ENCODE measurements at places on chromosomes 2 and 18.

DNA sequence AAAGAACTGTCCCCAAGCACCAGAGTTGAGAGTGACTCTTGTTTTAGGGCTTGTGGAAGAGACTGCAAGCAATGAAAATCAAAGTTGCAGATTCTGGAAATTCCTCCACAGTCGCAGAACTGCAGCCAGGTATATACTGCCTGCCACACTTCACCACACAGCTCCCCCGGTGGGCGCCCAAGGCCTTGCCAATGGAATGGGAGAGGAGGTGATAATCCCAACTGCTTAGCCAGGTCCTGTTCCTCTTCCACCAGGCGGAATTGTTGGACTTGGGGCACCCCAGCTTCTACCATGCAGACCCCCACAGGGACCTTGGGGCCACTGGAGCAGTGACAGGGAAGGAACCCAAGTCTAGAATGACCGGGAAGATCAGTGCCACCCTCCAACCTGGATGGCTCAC is 4.8 kb upstream of the PDIA6 start:
- no peak for DNase-seq

DNA sequence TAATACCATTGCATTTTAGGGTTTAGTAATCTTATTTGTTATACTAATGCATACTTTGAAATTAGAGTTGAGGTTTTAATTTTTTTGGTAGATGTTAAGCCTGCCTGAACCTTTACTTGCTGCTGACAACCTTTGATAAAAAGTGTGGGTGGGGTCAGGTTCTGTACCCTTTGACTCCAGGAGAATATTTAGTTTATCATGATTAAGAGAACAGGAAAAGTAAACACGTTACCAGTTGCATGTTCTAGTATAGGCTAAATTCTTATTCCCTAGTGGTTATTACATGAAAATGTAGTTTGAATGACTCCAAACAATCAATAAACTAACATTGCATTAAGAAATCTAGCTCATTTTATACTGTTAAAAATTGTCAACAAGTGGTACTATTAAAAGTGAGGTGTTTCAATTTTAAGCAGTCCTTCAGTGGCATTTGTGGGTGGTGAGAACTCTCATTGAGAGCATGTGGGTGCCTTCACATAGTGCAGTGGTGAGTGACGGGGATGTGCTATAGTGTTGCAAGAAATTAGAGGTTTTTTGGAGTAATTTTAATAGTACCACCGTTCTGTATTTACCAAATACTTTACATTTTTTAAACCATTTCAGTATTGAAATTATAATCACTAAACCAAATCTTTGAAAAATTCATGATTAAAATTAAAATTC is 29.9 kb downstream of the PHLPP1 start:
- no peak for DNase-seq

GRCh38 chr2:53075760-53076159 is 691.8 kb upstream of the CHAC2 start:
- no peak for DNase-seq

GRCh38 chr18:60935041-60935910 is 398.0 kb upstream of the CDH20 start:
- DNase-seq, result no peak

DNA sequence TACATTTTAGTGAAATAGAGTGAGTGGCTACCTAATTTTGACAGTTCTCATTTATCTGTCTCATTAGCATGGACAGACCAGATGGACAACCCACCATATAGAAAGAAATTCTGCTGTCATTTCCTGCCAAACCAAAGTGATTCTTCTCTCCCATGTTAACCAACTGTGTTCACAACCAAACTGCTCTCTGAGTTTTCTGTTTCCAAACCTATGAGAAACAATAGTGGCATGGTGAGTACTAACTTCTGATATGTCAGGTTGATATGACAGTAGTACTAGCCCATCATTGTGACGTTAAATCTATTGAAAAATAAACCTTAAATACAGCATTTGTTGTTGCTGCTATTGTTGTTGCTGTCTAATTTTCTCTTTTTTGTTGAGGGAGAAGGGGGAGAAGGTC is 72.7 kb downstream of the IKZF2 start:
- DNase-seq, result no peak

- DNase-seq, result no peak
Observed at GRCh38 chr18:44096016-44096415, 584.7 kb upstream of the SETBP1 start.

GRCh38 chr2:30323499-30323898 is 92.2 kb downstream of the LBH start:
- no peak for DNase-seq

DNA sequence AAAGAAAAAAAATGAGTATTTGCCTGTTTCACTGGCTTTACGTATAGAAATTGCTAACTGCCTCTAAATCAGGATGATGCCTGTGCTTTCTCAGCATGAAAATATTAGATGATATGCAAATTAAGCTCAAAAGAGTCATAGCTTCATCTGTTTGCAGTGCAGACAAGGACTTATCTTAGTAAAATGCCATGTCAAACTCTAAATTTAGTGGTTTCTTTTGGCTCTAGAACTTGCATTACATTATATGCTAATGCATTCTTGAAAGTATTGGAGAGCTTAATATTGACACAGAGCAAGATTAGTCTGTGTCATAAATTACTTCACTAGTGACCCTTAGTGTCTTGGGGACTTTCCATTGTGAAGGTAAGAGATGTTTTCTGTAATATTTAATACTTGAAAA is 1109.1 kb upstream of the NRXN1 start:
- no peak for DNase-seq

DNA sequence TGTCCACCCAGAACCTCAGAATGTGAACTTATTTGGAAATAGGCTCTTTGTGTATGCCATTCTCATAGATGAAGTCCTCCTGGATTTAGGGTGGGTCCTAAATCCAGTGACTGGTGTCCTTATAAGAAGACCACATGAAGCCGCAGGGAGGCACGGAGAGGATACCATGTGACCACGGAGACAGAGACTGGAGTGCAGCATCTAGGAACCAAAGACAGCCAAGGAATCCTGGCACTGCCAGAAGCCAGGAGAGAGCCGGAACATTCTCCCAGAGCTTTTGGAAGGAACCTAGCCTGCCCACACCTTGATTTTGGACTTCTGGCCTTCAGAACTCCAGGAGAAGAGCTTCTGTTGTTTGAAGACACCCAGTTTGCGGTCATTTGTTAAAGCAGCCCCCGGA is 49.7 kb downstream of the ARL4C start:
- DNase-seq, result no peak

DNA sequence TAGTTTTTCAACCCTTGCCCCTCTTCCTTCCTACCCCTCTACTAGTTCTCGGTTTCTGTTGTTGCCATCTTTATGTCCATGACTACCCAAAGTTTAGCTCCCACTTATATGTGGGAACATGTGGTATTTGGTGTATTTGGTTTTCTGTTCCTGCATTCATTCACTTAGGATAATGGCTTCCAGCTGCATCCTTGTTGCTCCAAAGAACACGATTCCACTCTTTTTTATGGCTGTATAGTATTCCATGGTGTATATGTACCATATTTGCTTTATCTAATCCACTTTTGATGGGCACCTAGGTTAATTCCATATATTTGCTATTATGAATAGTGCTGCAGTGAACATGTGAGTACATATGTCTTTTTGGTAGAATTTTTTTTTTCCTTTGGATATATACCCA is 20.6 kb upstream of the DSC1 start:
- DNase-seq, result no peak

- no peak for DNase-seq
Observed at GRCh38 chr2:199589306-199589705, 131.6 kb upstream of the SATB2 start.

DNA sequence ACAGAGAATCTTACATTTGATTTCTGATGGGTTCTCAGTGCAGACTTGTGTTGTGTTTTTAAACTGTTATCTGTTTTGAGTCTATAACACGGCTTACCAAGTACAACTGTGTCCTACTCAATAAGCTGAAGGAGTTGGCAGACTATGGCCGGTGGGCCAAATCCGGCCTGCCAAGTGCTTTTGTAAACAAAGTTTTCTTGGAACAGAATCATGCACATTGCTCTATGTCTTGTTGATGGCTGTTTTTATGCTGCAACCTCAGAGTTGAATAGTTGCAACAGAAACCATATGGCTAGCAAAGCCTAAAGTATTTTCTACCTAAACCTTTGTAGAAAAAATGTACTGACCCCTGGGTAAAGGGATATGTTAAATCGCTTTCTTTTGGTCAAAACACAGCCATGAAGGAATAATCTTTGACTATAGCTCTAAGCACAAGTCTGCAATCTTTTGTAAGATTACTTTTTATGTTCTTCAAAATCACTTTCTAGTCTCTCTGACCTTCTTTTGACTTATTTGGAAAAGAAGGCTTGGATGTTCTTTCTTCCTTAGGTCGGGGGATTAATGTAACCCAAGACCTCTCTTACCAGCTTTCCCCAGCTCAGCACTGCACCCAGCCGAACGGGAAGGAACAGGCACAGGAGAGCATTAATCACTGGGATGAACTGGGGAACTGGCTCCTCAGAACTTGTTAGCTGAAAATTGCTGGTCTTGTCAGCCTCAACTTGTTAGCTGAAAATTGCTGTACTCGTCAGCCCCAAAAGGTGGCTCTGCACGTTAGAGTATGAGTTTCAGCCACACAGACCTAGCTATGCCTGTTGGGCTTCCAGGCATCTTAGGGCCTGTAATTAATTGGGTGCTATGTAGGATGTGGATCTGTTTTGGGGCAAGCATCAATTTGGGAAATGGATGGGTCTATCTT is 75.4 kb downstream of the CD8B2 start:
- DNase-seq, result no peak

DNA sequence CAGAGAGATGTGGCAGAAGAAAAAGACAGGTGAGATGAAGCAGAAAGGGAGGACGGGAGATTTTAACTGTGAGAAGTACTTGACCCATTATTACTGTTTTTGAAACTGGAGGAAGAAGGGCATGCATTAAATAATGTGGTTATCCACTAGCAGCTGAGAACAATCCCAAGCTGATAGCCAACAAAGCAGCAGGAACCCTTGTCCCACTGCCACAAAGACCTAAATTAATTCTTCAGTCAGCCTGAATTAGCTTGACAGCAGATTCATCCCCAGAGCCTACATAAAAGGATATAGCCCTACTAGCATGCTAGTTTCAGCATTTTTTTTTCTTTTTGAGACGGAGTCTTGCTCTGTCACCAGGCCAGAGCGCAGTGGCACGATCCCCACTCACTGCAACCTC is 19.5 kb upstream of the REG3A start:
- no peak for DNase-seq

- DNase-seq, result no peak
Observed at GRCh38 chr2:120842456-120843439, 107.1 kb downstream of the GLI2 start.

GRCh38 chr2:14677039-14677438 is 44.5 kb downstream of the LRATD1 start:
- DNase-seq, result no peak

GRCh38 chr2:137952586-137953129 is 11.6 kb upstream of the HNMT start:
- DNase-seq, result no peak

GRCh38 chr2:15160201-15160991 is 400.7 kb downstream of the NBAS start:
- no peak for DNase-seq

- DNase-seq, result no peak
Observed at GRCh38 chr18:46070815-46071652, 1.0 kb downstream of the PSTPIP2 start.

DNA sequence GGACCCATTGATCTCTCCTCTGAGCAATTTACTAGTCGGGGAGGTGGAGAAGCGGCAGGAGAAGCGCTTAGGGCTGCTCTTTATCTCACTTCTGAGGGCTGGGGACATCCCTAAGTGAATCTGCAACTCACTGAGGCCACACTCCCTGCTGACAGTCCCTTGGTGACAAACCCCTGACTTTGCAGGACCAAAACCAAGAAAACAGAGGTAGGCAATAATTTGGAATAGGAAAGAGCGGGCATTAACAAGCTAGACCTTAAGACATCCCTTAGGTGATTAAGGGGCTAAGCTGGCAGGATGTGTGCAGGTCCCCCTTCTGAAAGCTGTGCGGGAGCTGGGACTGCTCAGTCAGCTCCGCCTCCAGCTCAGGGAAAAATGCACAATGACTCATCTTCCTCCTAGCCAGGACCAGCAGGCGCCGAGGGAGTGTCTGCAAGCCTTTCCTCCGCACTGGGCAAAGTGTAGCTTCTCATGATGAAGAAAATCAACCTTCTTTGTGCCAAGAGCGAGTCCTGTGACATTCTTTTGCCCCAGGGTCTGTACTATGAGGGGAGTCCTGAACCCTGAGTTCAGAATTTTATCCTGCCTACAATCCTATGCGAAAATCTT is 63.3 kb downstream of the BOD1L2 start:
- DNase-seq, result no peak

DNA sequence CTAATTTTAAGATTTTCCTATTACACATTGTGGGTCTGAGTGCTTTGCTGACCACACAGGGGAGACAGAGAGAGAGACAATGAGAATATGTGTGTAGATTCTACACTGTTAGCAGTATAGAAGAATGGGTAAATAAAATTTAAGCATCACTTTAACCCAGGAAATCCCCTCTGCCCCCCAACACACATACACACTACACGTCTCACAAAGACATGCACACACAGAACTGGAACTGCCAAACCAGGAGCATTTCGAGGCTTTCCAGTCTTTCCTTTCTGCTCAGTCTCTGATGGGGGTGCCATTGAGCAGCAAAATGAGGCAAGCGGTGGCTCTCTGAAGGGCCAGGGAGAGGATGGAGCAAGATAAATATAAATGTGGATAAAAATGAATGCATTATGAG is 2.5 kb downstream of the MERTK start:
- no peak for DNase-seq

- DNase-seq, result no peak
Observed at GRCh38 chr2:66547118-66547517, 112.2 kb downstream of the MEIS1 start.

- DNase-seq, result peak; percentile 60
Observed at GRCh38 chr2:86221066-86221684, 21.9 kb downstream of the MRPL35 start.

DNA sequence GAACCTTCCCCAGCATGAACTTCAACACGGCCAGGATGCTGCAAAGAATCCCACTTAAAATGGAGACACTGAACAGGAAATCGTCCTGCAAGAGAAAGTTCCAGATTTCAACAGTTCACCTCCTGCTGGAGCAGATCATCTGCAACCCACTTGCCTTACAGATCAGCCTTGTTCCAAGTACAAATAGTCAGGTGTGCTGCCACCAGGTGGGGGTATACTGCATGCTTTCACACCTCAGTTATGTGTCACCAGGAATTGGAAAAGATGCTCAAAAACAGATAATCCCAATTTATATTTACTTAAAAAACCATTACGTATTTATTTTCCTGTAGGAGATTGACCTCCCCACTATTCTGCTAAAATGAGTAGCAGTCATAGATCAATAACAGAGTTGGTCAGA is 212.3 kb downstream of the MGAT5 start:
- no peak for DNase-seq

DNA sequence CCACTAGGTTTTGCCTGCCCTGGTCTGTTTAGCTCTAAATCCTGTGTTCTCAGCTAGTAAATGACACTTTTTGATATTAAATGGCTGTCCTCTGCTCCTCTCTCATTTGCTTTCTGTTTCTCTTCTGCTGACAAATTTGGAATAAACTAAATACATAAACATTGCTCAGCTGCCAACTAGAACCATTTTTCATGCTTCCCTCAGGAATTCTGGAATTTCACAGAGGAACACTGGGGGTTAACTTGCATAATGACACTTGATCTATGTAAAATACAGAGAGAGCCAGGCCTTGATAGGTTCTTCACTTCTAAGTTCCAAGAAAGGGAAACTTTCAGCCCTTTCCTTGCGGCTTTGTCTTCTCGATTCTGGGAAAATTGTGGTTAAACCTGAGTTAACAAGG is 450.6 kb upstream of the ST6GAL2 start:
- DNase-seq, result no peak

GRCh38 chr2:102256276-102256675 is 55.1 kb upstream of the IL1RL1 start:
- no peak for DNase-seq

GRCh38 chr2:165274698-165275097 is 35.5 kb downstream of the SCN2A start:
- no peak for DNase-seq

All from activated T-cell treated with anti-CD3 and anti-CD28 coated beads for 24 hours (primary cell).